T-helper 17 cell (primary cell): ENCODE measurements at places on chromosomes 1 and 21.

DNA sequence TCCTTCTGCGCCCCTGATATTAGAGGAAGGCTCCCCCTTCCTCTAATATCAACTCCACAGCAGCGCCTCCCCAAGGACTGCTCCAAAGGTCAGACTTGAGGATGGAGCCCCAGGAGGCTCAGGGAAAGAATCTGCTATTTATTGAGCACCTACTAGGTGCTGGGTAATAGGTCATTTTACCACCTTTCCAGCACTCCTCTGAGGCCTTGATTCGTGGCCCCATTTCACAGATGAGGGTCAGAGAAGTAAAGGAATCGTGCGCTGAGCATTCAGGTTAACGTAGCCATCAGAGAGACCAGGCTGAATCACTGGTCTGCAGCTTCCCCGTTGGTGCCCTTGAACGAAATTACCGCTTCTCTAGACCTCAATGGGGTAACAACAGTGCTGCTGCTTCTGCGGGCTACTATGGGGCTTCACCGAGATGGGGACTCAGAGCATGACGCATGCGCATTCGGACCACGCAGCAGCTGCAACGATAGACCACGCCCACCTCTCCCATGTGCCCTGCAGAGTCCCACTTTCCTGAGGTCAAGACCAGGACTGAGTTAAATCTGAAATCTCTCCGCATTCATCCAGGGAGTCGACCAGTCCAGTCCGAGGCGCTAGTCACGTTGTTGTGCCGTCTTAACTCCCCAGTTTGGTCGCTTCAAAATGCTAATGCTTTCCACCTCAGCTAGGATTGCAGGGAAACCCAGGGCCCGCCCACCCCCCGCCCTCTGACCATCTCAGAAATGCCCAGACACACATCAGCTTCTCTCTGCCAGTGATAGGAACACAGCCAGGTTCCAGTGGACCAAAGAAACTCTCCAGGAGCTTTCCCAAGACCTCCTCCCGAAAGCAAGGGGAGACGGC, 12.9 kb downstream of the CAMK2N1 start:
- no peak for DNase-seq

DNA sequence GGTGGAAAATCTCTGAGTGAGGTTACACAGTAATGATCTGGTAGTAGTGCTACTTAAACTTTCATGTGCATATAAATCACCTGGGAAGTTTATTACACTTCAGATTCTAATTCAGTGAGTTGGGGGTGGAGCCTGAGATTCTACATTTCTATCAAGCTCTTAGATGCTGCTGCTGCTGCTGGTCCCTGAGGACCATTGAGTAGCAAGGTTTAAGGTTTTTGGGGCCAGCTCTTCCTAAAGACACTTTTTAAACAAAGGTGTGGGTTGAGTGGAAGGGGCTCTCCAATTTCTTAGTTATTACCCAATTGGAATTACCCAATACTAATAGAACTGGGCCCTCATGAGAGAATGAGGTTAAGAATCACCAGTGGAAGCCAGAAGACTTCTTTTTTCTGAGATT, 29.5 kb downstream of the KCNA3 start:
- DNase-seq: no peak

GRCh38 chr1:206812471-206812870, 40.2 kb upstream of the IL10 start:
- DNase-seq: no peak

GRCh38 chr1:231335663-231336602, 1.7 kb downstream of the EXOC8 start:
- no peak for DNase-seq
